Stimulated activated CD4-positive, alpha-beta T cell treated with anti-CD3 and anti-CD28 coated beads, Interleukin-12 subunit alpha, Interleukin-12 subunit beta, amount 100 ng/mL, for 4 hours (primary cell): ENCODE measurements at places on chromosomes 16 and 17.

- no peak for DNase-seq
These were observed 943.8 kb upstream of the SOX9 start for GRCh38 chr17:71176928-71177443.

DNA sequence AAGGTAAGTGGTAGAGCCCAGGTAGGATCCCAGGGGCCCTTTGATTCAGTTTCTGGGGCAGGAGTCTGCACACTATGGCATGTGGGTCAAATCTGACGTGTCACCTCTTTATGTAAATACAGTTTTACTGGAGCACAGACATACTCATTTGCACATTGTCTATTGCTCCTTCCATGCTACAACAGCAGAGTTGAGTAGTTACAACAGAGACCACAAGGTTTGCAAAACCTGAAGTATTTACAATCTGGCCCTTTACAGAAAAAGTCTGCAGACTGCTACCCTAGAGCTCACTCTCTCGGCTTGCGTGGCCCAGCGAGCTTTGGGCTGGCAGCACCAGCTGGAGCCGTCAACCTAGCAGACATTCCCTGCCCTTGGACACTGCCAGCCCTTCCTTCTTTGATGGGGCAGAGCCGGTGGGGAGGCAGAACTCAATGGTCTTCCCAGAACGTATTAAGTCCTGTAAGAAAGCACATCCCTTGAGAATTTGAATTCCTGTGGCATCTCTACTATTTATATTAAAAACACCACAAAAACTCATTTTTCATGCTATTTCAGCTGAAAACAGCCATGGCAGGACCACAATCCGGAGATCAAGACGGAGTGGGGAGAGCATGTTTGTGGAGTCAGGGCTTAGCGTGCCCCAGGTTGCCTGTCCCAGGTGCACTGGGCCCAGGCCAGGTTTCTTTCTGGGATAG lies 133.1 kb upstream of the NUDT7 start:
- DNase-seq, result no peak

- no peak for DNase-seq
These were observed 12.1 kb upstream of the NLK start for GRCh38 chr17:28030386-28030785.

- no peak for DNase-seq
These were observed 81.4 kb downstream of the CNGB1 start for GRCh38 chr16:57889522-57889921.

DNA sequence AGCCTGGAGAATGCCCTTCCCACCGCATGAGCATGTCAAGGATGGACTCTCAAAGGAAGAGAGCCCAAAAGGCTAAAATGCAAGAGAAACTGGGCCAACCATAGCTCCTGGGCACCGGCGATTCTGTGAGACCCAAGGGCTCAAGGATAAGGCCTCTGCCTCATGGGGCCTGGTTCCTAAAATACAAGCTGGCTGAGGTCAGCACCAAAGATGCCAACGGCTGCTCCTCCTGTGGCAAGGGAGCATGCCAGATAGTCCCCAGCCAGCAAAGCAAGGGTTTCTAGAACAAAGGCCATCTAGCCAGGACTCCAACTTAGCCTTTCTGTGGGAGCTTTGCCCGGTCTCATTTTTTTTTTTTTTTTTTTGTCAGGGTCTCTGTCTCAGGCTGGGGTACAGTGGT lies 20.1 kb downstream of the GPRC5B start:
- DNase-seq, result no peak

DNA sequence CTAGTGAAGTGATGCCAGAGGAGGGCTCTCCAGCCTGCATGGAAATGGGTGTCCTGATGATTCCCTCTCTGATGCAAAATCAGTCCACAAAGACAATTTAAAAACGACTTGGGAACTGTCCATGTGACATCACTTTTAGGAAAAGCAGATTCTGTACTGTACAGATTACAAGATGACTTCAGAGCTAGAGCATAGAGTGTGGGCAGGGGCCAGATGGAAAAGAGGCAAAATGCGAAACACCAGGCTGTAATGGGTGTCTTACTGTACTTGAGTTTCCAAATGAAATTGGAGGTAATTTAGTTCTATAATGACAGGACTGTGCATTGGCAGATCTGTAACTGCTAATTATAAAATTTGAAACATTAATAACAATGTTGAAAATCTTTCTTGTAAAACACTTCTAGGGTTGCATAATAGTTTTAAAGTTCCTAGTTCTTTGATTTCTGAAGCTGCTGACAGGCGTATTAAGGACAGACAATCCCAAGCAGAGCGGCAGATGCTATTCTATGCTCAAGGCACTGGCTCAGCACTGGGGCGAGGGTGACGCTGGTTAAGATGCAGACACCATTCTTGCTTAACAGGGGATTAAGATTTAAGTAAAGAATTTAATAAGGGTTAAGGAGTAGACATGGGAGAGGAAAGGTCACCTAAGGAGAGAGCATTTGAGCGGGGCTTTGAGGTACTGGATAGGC lies 29.6 kb downstream of the OGFOD1 start:
- DNase-seq, result no peak

- no peak for DNase-seq
These were observed 10.3 kb downstream of the ZNF18 start for GRCh38 chr17:11986942-11987329.

DNA sequence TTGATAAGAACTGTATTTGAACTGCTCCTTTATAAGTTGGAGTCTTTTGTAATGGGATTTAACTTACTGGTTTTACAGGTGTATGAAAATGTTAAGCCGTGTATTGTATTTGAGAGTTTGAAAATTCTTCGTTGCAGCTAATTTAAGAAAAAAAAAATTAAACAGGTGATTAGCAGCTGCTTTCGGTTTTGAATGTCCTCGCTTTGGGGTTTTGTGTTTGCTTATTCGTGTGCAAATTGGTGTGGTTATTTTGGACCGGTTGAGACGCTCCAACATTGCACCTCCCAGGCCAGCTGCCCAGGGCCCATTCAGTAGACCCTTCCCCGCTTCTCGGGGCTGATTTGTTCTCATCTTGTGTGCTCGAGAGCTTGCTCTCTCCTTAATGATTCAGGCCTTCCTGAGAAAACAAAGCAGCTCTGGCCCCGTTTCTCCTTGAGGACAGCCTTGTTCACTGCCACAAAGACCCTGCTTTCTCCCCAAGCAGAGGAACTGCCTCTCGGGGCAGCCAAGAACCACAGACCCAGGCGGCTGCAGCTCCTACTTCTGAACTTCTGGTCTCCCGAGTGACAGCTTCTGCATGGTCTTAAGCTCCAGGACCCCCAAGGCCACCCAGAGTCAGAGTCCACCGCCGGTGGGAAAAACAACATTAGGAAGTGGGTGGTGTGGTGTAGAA lies 100.5 kb downstream of the MSI2 start:
- DNase-seq, result no peak

DNA sequence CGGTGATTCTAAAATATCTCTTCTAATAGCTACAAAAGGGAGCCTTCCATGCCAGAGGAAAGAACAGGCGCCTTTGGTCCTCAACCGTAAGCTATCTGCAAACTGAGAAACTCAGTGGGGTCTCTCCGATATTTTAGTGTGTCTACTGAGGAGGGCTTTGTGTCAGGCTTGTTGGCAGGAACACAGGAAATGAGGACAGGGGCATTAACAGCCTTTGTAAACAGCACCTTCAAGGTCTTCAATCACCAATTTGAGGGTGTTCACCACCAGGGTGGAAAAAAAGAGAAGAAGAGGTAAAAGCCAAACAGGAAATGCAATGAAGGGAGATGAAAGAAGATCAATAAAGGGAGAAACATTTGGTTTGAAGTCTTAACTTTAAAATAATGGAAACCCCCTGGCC lies 580.1 kb upstream of the SALL1 start:
- no peak for DNase-seq

GRCh38 chr17:49000943-49001342 lies 3.8 kb downstream of the IGF2BP1 start:
- no peak for DNase-seq
